Glutamatergic neuron (in vitro differentiated cells): ENCODE measurements at places on chromosomes 13 and 19.

- DNase-seq: no peak
Observed at GRCh38 chr19:6211632-6212402, 68.0 kb downstream of the MLLT1 start.

GRCh38 chr13:112641456-112642089 is 48.3 kb upstream of the ATP11A start:
- no peak for DNase-seq

DNA sequence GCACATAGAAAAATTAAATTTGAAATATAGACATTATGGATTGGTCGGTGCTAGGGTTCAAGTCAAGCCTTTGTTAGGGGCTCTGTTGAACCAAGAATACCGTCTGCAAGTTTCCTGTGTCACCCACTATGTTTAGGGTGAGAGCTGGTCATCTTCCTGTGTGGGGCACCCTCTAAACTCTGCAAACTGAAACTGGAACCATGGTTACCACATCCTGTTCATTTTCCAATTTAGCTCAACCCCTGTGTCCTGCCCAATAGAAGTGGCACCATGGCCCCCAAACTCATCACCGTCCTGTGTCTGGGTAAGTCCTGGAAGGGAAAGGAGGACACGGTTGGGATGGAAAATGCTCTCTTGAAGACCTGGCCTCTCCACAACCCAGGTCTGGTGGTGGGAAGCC is 29.9 kb downstream of the LAIR2 start:
- DNase-seq: no peak

- DNase-seq: no peak
Observed at GRCh38 chr19:6026390-6027227, 48.7 kb upstream of the RANBP3 start.

DNA sequence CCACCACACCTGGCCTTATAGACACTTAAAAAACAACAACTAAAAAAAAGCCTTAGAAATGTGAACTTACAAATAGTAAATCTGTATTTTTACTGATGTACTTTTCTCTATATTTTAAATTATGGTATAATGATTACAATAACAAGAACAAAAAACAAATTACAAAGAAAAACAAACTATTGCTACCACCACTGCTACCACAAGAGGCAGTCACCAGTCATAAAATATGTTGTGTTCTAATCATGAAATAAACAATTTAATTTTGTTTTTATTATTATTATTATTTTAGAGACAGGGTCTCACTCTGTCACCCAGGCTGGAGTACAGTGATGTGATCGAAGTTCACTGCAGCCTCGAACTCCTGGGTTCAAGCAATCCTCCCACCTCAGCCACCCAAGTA is 72.2 kb downstream of the DIAPH3 start:
- no peak for DNase-seq

DNA sequence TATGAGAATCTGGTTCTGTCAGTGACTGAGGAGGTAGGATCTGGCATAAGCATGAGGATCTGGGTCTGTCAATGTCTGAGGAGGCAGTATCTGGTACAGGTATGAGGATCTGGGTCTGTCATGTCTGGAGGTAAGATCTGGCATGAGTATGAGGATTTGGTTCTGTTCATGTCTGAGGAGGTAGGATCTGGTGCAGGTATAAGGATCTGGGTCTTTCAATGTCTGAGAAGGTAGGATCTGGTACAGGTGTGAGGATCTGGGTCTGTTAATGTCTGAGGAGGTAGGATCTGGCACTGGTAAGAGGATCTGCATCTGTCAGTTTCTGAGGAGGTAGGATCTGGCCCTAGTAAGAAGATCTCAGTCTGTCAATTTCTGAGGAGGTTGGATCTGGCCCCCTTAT is 12.4 kb upstream of the PDCD2L start:
- no peak for DNase-seq

DNA sequence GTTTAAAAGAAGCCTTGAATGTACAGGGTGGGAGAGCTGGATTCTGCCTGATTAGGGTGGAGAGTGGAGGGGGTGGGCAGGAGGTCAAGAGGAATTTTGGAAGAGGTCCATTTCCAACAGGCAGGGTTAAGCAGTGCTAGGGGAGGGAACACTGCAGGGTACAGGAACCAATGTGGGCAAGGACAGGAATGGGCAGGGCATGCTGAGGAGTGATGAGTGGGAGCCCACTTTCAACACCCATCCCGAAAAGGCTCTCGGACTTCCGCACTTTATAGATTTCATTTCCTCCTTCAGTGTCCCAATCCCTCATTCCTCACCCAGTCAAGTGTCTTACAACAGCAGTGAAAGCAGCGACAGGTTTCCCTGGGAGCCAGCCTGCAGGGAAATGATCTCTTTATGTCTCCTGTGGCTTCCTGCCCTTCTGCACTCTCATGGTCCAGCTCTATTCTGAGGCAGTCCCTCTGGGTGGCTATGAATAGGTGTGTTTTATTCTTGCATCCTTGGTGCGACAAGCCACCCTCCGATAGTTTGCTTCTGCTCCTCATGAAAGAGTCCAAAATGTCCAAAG is 50.5 kb upstream of the ZNF507 start:
- no peak for DNase-seq
